ENCODE measurements at places on chromosomes 4 and X.

DNA sequence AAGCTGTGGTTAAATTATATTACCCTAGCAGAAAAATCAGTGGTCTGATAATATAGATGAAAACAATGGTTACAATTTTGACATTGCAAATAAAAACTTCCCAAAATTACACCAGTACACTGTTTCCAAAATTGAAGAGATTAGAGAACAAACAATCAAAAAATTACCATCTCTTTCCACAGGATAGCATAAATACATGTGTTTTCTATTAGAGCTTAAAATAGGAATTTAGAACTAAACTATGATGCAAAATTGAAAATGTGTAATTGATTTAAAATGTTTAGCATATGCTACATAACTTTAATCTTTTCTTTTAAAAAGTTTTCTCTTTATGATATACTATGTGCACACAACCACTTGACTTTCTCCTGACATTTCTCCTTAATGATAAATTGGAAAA is 6.7 kb downstream of the EDNRA start:
- no peak for DNase-seq

GRCh38 chr4:185800266-185800945 is 11.6 kb downstream of the SORBS2 start:
- no peak for DNase-seq

- no peak for DNase-seq
These were observed 361.6 kb downstream of the PACRGL start for GRCh38 chr4:21061902-21062301.

DNA sequence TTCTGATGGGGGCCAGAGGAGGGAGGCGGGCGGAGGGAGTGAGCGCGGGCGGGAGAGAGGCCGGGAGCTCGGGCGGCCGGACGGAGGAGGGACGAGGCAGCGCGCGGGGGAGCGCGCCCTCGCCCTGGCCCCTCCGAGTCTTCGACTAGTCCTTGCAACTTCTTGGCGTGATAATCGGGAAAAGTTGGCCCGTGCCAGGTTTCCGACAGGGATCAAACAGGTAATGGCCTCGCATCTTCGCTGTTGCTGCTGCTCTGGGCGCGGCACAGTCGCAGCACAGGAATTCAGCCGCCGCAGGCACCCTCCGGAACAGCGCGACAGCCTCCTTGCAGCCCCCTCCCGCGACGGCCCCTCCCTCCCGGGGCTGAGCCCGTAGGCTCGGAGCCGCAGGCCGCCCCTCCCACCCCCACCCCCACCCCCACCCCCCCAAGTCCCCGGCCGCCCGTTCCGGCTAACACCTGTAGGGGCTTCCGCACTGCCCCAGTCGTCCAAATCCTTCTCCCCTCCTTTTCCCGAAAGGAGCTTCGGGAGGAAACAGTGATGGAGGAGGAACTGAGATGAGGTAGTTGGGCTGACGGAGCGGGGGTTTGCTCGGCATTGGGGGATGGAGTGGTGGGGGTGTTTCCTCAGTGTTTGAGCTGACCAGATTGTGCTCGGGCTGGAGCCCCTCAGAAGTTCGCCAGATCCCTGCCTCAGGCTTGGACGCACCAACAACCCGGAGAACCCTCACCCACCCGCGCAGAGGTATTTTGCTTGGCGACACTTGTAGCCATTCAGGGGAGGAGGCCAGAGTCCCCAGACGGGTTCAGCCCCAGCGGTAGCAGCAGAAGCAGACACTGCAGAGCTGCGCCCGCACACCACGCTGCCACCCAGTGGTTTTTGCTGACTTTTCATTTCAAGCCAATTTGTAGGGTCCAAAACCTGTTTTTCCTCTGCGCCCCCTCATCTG is at the start of gene FGF13:
FGF13 (minus strand) TSS at position 319 of the 949 bp plus-strand sequence. CDS start 714 bp downstream, outside the sequence.
- no peak for DNase-seq

Measured in stimulated activated CD4-positive, alpha-beta T cell treated with anti-CD3 and anti-CD28 coated beads, Interleukin-15, amount 100 ng/mL, for 1 hour (primary cell).